ENCODE measurements at places on chromosomes 2 and 18.

- no peak for DNase-seq
Observed at GRCh38 chr2:95068256-95068655, 42.7 kb downstream of the MAL start.

DNA sequence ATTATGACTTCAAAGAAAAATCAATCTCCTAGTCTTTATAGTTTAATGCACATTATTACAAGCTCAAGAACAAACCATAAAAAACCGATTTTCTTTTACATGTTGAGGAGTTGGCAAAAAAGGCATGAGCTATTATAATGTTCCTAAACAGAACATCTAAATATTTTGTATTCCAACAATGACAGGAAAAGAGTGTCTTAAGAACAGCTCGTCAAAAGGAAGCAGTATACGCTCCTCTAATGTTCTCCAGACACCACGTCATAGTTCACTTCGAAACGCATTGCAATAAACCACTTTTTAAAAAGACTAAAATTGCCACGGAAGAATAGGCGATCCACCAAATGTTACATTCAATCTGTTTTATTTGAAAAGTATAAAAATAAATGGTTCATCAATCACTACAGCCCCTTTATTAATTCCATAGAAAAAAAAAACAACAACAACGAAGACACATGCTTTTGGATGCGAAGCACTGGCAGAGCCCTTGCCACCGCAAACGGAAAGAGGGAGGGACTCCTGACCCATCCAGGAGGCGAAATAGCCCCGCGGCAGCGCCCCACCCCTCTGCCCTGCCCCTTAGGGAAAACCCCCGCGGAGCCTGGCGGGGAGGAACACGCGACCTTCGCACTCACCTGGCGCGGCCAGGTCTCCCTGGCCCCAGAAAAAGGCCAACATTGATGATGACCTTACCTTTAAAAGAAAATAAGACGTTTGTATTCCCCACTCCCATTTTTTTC is 45.8 kb downstream of the MBP start:
- DNase-seq: no peak

- DNase-seq: no peak
Observed at GRCh38 chr2:27118525-27119329, at the start of gene CGREF1. TSS of gene CGREF1 (minus strand) at chr2:27119128. CDS start at chr2:27104366, 14,762 bp downstream.

- DNase-seq: no peak
Observed at GRCh38 chr2:124039762-124040291, 14.7 kb downstream of the CNTNAP5 start.

GRCh38 chr18:53489266-53489665 is 735.2 kb downstream of the MBD2 start:
- no peak for DNase-seq

DNA sequence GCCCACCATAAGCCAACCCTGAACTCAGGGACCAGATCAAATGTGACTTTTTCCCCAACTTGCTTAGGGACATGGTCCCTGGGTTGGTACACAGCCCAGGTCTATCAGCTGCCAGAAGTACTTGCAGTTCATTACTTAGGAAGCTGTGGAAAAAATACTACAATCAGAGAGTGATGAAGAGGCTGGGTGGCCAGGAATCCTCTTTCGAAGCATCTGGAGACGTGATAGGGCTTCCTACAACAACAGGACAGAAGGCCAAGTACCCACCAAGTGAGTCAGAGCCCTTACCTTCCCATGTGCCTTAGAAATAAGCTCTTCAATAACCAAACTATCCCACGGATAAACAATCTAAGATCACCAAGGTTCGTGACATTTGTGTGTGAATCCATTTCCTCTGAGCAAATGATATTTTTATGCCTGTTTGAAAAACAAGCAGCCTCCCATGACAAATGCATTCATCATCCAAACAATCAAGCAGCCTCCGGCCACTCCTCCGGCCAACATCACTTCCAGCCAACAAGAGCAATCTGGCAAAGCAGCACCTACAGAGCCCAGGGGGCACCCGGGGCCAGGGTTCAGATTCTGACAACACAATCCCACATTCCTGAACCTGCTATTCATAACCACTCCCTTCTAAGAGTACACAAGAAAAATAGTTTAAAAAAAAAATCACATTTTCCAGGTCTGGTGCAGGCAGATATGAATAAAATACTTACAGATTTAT is 26.4 kb downstream of the TBC1D8 start:
- peak; percentile 47 for DNase-seq

DNA sequence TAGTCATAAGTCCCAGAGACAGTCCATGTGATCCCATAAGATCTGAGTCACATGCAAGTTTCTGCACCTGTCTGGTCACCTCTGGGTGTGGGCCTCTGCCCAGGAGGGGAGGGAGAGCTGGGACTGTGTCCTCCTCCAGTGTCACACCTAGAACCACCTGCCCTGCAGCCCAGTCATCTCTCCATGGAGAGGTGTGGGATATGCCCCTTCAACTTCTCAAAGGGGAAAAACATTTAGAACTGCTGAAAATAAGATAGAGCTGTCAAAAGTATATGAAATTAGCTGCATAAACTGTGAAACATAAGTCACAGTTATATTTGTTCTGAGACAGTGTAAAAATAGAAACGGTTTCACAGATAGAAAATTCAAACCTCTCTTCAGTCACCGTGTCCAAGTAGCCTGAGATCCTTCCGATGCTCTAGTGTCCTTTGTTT is 55.4 kb downstream of the NGEF start:
- no peak for DNase-seq

DNA sequence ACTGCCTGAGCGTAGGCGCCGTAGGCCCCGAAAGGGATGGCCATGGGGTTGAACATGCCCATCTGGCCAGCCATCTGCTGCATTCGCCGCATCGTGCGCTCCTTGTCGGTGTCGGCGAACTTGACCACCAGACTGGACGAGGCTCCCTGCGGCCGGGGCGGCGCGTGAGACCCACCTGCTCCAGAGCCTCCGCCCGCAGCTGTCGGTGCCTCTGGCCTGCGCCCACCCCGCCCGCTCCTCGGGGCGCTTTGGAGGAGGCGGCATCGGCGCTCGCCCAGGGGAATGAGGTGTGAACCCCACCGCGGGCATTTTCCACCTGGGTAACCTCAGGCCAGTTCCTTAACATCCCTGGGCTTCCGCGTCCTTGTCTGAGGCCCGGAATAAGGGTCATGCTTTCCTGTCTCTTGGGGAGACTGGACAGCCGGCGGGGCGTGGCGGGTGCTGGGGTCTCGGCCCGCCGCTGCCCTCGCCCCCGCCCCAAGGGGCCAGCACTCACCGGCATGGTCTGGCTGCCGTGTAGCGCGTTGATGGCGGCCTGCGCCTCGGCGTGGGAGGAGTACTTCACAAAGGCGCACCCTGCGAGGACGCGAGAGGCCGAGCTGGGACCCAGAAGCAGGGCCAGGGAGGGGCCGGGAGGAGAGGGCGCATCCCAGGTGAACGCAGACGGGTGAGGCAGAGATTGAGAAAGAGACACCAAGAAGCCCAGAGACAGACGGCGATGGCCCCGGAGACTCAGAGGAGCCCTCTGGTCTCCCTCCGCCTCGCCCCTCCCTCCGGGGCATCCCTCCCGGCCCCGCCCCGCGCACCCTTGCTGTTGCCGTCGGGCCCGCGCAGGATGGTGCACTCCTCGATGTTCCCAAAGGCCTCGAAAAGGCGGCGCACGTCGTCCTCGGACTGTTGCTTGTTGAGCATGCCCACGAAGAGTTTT is 291.0 kb downstream of the CELF4 start:
- no peak for DNase-seq

DNA sequence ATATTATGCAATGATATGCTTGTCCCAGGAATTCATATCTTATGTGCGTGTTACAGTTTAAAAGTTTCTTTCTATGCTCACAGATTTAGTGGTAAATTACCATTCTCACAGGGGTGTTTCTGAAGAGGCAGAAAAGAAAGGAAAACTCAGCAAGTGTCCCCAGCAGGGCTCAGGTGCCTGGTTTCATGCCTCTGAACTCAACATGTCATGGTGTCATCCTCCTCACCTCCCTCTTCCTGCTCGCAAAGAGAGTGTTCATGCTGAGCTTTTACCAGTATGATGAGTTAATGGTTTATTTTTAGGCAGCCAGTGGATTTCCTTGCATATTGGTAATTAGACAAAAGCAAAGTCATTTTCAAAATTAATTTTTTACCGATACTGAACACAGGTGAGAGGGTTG is 492.9 kb upstream of the ZEB2 start:
- no peak for DNase-seq

DNA sequence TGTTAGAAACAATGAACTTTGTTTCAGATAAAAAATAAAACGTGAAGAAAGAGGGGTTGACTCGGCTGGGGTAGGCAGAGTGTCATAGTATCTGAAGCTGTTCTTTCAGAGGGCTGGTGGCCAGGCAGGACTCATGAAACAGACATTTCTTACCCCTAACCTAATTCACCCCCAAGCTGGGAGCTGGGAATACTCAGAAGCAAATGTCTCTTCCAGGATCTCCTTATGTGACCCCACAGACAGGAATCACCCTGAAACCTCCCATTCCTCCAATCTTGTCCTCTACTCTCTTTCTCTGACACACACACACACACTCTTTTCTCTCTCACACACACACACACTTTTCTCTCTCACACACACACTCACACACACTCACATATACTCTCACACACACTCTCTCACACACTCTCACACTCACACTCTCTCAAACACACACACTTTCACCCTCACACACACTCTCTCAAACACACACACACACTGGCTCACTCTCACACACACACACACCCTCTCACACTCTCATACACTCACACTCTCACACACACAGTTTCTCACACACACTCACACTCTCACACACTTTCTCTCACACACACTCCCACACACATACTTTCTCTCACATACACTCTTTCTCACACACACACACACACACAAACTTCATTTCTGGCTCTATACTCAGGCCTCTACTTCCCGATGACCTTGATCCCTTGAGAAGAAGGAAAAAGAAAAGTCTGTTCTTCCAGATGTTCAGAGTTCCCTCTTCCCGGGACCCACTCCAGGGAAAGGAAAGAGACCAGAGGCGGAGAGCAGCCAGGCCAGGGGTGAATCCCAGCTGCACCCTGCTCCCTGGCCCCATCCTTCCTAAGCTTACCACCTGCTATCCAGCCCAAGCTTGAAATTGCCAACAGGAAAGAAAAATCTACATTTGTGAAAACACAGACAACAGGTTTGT is 167.7 kb downstream of the TXNL1 start:
- DNase-seq: no peak

GRCh38 chr18:6579486-6579885 is 150.0 kb upstream of the ARHGAP28 start:
- DNase-seq: no peak

GRCh38 chr2:201855356-201855755 is 49.0 kb downstream of the CDK15 start:
- no peak for DNase-seq

DNA sequence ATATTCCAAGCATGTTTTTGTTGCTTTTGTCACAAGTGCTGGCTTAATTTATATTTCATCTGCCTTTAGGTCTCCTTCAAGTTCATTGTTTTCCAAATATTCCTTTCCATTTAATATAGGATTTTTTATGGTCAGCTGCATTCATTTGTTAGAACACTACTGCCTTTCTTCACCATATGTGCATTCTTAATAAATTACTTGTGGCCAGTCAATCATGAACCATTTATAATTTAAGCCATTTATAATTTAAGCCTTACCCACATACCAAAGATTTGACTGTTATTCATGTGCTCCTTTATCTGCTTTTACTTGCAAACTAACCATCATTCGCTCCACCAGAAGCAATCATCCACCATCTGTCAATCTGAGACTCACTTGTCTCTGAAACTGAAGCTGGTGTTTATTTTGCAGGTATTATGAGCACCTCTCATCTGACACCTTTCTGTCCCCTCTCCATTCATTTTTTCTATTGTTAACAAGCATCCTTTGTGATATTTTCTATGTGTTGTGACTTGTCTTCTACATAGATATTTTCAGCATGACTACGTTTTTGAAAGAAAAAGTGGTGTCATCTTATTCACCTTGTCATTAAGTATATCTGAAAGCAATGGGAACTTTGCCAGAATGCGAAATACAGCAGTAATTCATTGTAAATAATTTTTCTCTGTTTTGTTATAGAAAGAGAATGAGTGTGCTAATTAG is 786.8 kb downstream of the KCNJ3 start:
- DNase-seq: no peak

DNA sequence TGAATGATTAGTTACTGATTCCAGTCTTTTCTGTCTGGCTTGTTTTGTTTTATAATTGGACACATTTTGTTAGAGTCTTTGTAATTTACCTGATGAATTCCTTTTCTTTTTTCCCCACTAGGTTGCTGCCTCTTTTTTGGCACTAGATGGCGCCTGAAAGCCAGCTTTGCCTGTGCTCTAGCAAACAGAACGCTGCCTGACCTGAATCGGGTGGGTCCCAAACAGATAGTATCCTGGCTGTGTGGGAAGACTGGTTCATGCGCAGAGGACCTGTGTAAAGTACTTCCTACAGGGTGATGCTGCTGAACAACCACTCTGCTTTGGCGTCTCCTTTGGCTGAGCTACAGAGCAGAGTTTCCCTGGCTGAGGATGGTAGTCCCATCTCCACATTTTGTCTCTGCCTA is 288.2 kb downstream of the IKZF2 start:
- DNase-seq: peak; percentile 61

DNA sequence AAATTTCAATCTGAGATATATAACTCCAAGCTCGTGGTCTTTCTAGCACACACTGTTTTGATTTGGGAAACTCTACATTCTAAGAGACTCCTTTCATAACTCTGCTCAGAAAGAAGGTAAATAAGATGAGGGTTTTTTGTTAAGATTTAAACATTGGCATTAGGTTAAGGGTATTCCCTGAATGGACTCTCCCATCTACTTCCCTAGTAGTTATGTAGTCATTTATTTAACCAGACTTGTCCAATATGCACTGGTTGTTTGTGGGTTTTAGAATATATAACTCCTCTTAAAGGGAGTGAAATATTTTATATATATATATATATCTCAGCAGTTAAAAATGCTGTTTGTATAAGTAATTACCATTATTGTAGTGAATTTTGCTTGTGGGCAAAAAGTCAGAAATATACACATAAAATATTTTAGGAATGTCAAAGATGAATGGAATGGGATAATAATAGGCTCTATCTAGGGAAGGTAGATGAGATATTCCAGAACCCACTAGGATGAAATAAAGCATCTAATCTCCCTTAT is 61.5 kb upstream of the WDR75 start:
- DNase-seq: no peak

- DNase-seq: no peak
Observed at GRCh38 chr2:78718024-78718423, 307.5 kb upstream of the REG3G start.

- no peak for DNase-seq
Observed at GRCh38 chr2:18514526-18515461, 45.7 kb downstream of the RDH14 start.

GRCh38 chr2:102514061-102514785 is 41.2 kb downstream of the SLC9A4 start:
- peak; percentile 26 for DNase-seq

DNA sequence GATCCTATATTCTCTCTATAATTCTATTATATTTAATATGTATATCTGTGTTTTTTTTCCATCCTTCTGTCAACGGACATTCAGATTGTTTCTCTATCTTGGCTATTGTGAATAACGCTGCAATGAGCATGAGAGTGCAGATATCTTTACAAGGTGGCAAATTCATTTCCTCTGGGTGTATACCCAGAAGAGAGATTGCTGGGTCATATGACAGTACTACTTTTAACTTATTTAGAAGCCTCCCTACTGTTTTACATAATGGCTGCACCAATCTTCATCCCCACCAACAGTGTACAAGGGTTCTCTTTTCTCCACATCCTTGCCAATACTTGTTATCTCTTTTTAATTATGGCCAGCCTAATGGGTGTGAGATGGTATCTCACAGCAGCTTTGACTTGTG is 66.5 kb downstream of the TSPYL6 start:
- DNase-seq: no peak
